HFF-Myc (cell line): ENCODE measurements at places on chromosomes 3 and 15.

DNA sequence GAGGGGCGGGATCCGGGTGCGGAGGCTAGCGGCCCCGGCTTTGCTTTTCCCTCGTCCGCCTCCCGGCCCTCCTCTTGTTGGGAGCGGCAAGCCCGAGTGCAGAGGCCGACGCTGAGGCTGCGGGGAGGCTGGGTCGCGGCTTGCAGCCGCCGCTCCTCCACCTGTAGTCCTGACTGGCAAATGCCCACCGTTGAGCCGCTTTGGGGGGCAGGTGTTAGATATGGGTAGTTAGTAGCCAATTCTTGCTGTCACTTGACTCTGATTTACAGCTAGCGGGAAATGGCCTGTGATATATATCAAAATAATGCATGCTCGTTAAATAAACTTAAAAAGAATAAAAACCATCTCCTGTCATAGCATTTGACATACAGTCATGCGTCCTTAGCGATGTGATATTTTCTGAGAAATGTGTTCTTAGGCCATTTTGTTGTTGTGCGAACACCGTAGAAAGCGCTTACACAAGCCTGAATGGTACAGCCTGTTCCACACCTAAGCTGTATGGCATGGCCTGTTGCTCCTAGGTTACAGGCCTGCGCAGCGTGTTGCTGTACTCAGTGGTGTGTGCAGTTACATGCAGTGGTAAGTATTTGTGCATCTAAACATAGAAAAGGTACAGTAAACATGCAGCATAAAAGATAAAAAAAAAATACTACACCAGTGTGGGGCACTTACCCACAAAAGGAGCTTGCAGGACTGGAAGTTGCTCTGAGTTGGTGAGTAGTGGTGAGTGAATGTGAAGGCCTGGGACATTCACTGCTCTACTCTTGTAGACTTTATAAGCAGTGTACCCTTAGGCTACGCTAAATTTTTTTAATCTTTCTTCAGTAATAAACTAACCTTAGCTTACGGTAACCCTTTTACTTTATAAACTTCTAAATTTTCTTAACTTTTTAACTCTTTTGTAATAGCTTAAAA lies 873 bp downstream of the CAPN7 start:
- no peak for DNase-seq

DNA sequence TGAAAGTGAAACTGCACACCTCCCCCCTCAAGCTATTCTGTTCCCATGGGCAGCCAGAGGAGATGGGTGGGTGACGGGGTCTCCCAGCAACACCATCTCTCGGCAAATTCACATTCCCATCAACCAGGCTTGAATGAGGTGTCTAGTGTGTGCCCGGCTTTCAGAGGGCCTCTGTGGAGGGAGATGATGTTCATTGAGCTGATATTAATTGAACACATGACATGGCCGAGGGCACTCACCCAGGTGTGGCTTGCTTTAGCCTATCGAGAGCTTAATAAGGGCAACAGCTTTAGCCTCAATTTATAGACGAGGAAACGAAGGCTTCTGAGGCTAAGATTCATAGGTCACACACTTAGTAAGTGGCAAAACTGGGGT lies 288.0 kb downstream of the UACA start:
- DNase-seq, result no peak

- DNase-seq, result no peak
Measured at GRCh38 chr3:46416125-46416810, 9.2 kb downstream of the CCRL2 start.

GRCh38 chr3:194985031-194985578 lies 285.9 kb downstream of the XXYLT1 start:
- no peak for DNase-seq

DNA sequence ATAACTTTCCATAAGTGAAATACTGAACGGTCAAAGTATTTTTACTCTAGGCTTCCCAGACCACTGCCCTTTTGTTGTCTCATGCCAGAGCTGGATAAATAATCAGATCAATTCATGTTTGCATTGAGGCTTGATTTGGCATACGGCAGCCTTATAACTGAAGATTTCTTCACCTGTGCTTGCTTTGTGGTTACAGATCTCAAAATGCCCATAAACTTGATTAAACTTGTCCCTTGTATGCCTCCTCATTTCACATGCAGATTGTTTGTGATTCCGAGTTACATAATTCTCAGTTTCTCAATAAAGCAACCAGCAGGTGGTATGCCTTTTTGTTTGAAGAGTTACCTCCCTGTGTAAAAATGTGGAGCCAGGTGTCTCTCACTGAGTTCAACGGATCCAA lies 211.4 kb upstream of the LRIG1 start:
- no peak for DNase-seq

DNA sequence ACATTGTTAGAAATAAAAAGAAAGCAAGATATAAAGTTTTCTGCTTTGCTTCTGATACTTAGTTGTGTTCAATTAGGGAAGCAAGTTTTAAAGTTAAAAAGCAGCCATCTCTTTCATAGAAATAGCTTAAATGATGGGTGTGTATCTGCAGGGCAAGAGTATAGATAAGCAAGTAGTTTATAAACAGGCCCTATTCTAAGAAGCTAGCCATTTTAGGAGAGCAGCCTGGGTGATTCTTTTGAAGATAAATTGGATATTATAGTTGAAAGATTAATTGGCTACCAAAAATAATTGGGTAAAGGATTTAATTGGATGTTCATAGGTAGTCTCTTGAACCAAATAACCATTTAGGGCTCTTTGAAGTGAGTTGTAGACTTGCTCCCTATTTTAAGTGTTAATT lies 5.6 kb downstream of the EIF3J start:
- no peak for DNase-seq

DNA sequence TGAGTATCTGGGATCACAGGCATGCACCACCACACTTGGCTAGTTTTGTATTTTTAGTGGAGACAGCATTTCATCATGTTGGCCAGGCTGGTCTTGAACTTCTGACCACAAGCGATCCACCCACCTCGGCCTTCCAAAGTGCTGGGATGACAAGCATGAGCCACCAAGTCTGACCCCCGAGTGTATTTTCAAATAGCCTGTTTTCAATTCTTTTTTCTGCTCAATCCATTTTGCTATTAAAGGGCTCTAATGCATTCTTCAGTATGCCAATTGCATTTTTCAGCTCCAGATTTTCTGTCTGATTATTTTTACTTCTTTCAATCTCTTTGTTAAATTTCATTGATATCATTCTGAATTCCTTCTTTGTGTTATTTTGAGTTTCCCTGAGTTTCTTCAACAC lies 5.8 kb downstream of the OR5H6 start:
- DNase-seq, result no peak
